Left lung (tissue), 14 donors: ENCODE measurements at places on chromosomes 5 and 9. TPM values are rescaled to one million over a fixed set of nuclear protein-coding genes. Genes with fewer than 3 reads are reported as not detected.
A peak's percentile ranks its signal among the peaks of the same experiment; 100 is the strongest.

DNA sequence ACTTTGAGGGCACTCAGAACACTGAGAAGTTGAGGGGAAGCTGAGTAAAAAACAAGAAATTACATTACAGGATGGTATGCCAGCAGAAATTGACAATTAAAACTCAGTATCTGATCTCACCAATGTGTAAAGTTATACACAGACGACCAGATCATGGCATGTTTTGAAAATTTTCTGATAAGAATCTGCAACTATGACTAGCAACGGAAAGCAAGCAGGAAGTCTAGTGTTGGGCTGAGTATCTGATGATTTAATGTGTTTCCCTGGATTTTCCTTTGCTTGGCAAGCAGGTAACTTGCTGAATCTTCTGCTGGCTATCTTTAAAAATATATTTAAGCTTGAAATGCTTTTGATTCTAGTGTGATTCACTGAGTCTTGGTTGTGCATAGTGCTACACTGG lies 5.2 kb upstream of the GCNT4 start:
- no peak for DNase-seq
- peaks cover 18% of the 10 kb centered on the region for H3K4me1 ChIP-seq
- H3K4me3 ChIP-seq: no peak overlapping the region
- no peak overlapping the region for H3K27ac ChIP-seq

The DNLZ gene
- 12.0 TPM for total RNA-seq

- no peak for DNase-seq
- H3K27me3 ChIP-seq: peaks cover 99% of the 10 kb centered on the region
- H3K4me3 ChIP-seq: no peak overlapping the region
- H3K4me1 ChIP-seq: peaks cover 19% of the 10 kb centered on the region
Observed at GRCh38 chr5:135535420-135535819, 344 bp downstream of the NEUROG1 start.

DNA sequence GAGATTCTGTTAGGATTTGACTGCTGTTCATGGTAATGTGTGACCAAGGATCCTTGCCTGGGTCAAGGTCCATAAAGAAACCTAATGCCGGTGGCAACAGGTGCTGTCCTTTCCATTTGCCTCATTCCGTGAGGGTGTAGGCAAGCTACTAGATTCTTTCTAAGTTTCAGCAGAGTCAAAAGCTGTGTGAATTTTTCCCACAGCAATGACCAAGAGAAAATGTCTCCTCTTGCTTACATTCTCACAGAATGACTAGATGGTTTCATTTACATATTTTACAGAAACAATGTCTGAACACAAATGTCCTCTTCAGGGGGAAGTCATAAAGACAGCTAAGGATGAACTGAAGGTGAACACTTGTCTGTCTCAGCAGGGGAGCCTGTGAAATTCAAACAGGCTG lies 75.3 kb upstream of the SV2C start:
- no peaks in the 10 kb centered on the region for H3K27me3 ChIP-seq
- DNase-seq: no peak
- no peak overlapping the region for H3K4me3 ChIP-seq
- no peak overlapping the region for H3K27ac ChIP-seq

The C9orf50 gene
- not detected for total RNA-seq

The SEMA6A gene
- total RNA-seq: 24.8 TPM

GRCh38 chr5:123448017-123448617 lies 24.9 kb upstream of the CEP120 start:
- DNase-seq: no peak
- H3K36me3 ChIP-seq: no peaks in the 10 kb centered on the region
- H3K4me1 ChIP-seq: no peaks in the 10 kb centered on the region
- no peak overlapping the region for H3K27ac ChIP-seq
- H3K27me3 ChIP-seq: no peaks in the 10 kb centered on the region
- H3K4me3 ChIP-seq: no peak overlapping the region

DNA sequence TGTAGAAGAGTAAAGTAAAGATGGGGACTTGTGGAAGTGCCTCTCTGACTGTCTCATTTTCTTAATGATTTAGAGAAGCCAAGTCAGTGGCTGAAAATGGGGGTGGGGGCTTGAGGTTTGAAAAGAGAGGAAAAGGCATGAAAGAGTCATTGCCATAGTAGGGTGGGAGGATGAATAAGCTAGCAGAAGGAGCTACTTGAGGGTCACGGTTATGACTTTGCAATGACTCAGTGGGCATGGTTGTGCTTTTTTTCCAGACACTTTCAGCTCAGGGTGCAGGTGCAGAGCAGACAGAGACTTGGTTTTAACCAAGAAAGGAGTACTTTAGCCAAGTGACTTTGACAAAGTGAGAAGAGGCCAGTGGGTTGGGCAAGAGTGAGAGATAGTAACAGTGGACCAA lies 117.8 kb downstream of the PTTG1 start:
- no peak overlapping the region for H3K4me3 ChIP-seq
- DNase-seq: no peak
- H3K27ac ChIP-seq: no peak overlapping the region
- no peaks in the 10 kb centered on the region for H3K36me3 ChIP-seq
- H3K27me3 ChIP-seq: no peaks in the 10 kb centered on the region

DNA sequence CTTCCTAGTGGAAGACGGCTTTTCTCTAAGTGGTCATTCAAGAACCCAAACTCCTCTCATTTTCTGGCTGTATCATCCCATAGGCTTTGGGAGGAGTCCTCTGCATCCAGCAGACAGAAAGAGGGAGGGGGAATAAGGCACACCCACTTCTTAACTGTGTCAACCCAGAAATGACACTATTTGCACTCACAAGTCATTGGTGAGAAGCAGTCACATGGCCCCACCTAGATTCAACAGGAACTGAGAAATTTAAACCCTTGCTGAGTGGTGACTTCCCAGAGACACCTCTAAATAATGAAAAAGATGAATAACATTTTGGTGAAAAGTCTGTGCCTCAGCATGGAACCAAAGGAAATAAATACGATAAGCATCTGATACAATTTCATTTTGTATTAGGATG lies 120.0 kb downstream of the MCTP1 start:
- no peaks in the 10 kb centered on the region for H3K4me1 ChIP-seq
- DNase-seq: no peak
- no peak overlapping the region for H3K4me3 ChIP-seq
- no peak overlapping the region for H3K27ac ChIP-seq

DNA sequence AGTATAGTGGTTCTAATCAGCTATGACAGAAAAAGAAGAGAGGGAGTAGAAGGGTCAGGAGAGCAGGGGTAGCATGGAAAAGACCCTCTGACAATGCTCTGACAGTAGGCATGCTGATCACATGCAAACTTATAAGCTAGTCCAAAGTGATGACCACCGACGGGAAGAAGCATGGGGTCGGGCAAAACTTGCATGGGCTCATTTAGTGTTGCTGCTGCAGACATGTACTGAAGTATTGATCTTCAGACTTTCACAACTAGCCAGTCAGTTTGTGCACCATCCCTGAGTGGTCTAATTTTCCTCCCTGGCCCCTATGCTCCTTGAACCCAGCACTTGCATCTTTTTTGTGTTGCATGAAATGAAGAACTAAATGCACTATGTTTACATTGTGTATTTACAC lies 225.4 kb downstream of the SYK start:
- DNase-seq: no peak
- no peak overlapping the region for H3K4me3 ChIP-seq
- no peak overlapping the region for H3K27ac ChIP-seq
- H3K27me3 ChIP-seq: no peaks in the 10 kb centered on the region

The SHC3 gene
- 12.7 TPM for total RNA-seq

- H3K4me1 ChIP-seq: peaks cover 17% of the 10 kb centered on the region
- H3K27ac ChIP-seq: no peak overlapping the region
- no peak overlapping the region for H3K4me3 ChIP-seq
- DNase-seq: no peak
- no peaks in the 10 kb centered on the region for H3K27me3 ChIP-seq
Observed at GRCh38 chr9:137237759-137238726, 3.0 kb upstream of the TUBB4B start.

DNA sequence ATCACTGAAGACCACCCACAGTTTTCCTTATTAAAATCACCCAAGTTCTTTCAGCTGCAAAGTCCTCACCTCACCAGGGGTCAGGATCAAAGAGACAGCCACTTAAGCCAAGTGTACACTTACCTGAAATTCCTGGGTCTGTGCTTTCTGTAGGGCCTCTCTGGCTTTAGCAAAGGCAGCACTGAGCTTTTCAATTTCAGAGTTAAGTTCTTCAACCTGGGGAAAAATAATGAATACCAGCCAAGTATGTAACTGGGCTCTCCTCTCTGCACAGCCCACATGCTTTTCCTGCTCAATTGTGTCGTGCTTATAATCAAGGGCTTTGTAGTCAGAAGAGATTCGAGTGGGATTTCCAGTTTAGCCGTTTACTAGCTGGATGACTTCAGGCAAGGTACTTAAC lies 55.1 kb downstream of the CDK5RAP2 start:
- DNase-seq: peak; percentile 10
- H3K27ac ChIP-seq: no peak overlapping the region
- H3K36me3 ChIP-seq: no peaks in the 10 kb centered on the region

DNA sequence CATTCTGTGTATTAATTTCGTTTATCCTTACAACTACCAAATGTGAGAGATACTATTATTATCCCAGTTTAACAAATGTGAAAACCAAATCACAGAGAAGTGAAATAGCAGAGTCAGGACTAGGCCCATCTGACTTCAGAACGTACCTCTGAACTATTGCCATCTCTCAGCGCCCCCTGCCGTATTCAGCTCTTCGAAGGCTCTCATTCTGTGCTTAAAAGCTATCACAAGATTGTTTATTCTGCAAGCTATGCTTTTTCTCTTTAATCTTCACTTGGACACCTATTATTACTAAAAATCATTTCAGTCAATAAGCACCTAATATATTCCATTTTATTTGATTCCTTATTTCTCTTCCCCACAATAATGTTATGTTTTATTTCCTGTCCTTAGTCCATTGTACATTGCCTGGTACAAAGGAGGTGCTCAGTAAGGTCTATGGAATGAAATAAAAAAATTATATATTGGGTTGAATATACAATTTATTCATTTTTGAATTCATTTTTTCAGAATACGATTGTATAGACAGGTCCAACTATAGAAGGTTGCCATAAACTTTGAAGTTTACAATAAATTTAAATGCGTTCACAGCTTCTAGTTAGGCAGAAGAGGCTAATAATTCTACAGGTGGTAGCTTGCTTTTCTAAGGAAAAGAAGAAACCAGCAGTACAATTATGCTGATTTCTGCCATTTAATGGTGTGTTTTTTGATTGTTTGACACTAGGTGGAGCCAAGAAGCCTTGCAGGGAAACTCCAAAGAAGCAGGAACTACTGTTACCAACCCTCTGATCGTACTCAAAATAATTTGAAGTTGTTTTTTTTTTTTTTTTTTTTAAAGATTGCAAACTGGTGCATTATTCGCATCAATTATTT lies 202.2 kb upstream of the DMRTA1 start:
- no peak overlapping the region for H3K4me3 ChIP-seq
- DNase-seq: peak; percentile 33
- no peak overlapping the region for H3K27ac ChIP-seq
- no peaks in the 10 kb centered on the region for H3K36me3 ChIP-seq

GRCh38 chr9:103068753-103069152 lies 73.6 kb downstream of the CYLC2 start:
- H3K4me3 ChIP-seq: no peak overlapping the region
- H3K36me3 ChIP-seq: no peaks in the 10 kb centered on the region
- H3K4me1 ChIP-seq: no peaks in the 10 kb centered on the region

The KCNV2 gene
- not detected for total RNA-seq

DNA sequence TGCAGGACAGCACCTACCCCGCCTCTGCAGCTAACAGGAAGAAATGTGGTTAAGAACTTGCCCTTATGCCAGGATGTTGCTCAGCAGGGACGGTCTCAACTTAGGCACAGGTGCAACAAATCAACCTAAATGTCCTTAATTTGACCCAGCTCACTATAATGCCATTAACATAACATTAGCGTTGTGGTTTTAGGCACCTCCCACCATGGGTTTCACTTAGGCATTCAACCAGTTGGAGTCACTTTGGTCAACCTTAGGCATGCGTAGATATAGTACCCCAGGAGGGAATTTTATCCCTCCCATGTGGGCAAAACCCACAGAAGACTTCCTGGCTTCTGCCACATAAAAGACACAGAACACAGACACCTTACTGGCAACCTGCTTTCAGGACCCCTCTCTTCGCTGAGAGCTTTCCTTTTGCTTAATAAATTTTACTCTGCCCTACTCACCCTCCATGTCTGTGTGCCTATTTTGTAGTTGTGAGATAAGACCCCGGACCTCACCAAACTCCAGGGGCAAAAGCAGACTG lies 8.7 kb upstream of the ERAP1 start:
- no peaks in the 10 kb centered on the region for H3K36me3 ChIP-seq
- H3K27me3 ChIP-seq: no peaks in the 10 kb centered on the region
- no peaks in the 10 kb centered on the region for H3K4me1 ChIP-seq

GRCh38 chr9:129697656-129698253 lies 32.3 kb downstream of the PRRX2 start:
- no peak overlapping the region for H3K27ac ChIP-seq
- no peak for DNase-seq
- H3K4me3 ChIP-seq: peak overlapping the region; percentile 23
- H3K4me1 ChIP-seq: peaks cover 4% of the 10 kb centered on the region

The ADGRD2 gene
- total RNA-seq: not detected

DNA sequence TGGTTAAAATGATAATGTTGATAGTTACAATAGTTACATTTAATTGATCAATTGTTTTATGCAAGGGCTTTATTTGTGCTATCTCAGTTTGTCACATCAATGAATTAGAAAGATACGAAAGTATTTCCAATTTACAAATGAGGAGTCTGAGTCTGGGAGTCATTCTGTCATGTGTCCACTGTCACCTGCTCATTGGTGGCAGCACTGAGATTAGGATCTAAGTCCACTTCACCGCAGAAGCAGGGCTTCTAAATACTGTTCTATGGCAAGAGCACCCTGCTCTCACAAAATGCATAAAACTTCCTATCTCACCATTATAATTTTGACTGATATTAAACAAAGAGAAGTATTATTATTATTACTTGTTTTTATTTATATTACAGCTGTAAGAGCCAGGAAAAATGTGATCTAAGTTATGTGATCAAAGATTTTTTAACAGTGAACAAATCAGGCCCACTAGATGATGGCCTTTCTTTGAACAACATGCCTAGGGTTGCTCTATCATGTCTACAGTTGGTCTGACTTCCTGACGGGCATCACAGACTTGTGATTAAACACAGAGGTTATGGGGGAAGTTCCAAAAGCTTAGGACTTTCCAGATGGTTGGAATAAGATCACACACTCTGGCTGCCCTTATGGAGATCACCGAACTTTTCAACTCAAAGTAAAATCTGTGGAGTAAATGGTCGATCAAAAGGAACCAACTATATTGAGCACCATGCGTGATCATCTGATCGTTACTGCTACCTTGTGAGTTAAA lies 15.1 kb downstream of the TLR4 start:
- H3K36me3 ChIP-seq: peaks cover 16% of the 10 kb centered on the region
- no peaks in the 10 kb centered on the region for H3K27me3 ChIP-seq
- H3K27ac ChIP-seq: peak overlapping the region; percentile 63
- no peak overlapping the region for H3K4me3 ChIP-seq

The PCDHGB7 gene
- 12.9 TPM for total RNA-seq

- H3K27me3 ChIP-seq: no peaks in the 10 kb centered on the region
- H3K27ac ChIP-seq: no peak overlapping the region
- DNase-seq: peak; percentile 31
- peaks cover 30% of the 10 kb centered on the region for H3K4me1 ChIP-seq
- no peak overlapping the region for H3K4me3 ChIP-seq
Observed at GRCh38 chr5:674630-675011, 18.5 kb downstream of the TPPP start.

GRCh38 chr9:122684851-122685250 lies 9.9 kb downstream of the OR1L3 start:
- DNase-seq: no peak
- no peak overlapping the region for H3K4me3 ChIP-seq
- no peaks in the 10 kb centered on the region for H3K4me1 ChIP-seq
- no peaks in the 10 kb centered on the region for H3K27me3 ChIP-seq
- H3K36me3 ChIP-seq: no peaks in the 10 kb centered on the region
